CD4-positive, alpha-beta T cell treated with Interleukin-15 for 4 hours (primary cell): ENCODE measurements at places on chromosomes 5 and 9.

DNA sequence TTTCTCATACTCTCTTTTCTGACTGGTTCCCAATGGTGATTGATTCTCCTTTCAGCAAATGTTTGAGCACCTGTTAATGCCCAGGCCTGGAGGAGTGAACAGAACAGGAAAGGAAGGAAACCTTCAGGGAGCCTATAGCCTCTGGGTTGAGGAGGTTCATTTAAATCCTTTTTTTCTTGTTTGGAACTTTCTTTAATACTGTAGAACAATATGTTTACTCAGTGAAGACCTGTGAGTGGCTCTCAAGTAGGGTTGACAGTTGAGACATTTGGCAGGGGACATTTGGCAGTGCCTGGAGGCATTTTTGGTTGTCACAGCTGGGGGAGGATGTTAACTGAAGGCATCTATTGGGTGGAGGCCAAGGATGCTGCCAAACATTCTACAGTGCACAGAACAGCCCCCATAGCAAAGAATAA, 6.1 kb upstream of the FAM120AOS start:
- no peak for DNase-seq

DNA sequence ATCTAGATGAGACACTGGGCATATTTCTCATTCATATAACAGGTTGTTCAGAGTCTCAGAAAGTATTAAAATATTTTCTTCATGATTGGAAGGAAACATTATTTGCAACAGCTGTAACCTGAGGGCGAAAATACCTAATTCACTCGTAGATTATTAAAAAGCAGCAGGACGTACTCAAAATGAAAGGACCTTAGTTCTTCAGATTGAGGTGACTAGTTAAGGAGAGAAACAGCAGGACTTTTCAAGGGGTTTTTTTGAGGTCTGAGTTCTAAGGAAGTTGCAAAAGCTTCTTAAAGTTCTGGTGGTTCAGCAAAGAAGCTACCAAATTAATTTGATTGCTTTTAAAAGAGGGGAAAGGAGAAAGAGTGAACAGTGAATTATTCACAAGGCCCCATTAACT, 174.9 kb downstream of the TMEM161B start:
- DNase-seq, result no peak

DNA sequence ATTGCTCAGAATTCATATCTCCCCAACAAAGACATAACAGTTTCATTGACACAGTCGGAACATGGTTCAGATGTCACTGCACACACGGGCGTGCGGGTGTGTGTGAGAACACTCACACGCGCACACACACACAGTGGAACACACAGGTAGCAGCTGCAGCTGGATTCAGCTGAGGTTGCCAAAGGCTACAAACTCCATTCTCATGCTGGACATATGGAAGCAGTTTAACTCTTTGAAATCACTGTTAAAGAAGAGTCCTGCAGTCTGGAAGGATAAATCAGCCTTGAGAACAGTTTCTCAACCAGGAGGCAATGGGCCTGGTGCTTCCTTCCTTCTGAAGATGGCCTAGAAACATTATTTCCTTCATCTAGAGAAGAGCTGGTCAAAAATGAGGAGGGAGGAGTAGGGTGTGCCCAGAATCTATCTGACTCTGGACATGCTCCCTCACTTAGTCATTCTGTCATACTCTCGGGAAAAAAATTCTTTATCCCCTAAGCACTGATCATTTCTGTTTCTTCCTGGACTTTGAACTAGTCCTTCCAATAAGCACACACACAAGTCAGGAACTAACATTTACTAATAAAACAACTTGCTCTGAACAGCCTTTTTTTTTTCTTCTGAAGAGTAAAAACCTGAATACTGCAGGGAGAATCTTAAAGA, 160.6 kb downstream of the ZDHHC21 start:
- no peak for DNase-seq

GRCh38 chr9:1964093-1964492, 51.1 kb upstream of the SMARCA2 start:
- DNase-seq, result no peak

- no peak for DNase-seq
These were observed 73.7 kb upstream of the STK32A start for GRCh38 chr5:147160902-147161700.

DNA sequence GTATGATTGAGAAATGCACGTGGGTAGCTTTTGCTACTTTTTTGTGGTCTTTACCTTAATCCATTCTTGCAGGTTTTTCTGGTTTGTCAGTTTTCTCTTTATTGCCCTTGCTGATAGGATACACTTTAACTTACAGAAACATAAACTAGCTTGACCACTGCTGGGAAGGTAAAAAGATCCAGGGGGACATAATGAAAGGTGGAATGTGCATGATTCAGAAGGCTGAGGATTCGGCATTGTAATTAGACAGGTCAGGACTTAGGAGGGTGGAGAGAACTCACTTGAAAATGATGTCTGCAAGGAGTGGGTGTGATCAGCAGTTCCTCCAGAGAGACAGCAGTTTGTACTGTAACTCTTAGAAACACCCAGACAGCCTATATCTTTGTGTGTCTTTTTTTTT, 19.8 kb upstream of the TXNDC8 start:
- no peak for DNase-seq

DNA sequence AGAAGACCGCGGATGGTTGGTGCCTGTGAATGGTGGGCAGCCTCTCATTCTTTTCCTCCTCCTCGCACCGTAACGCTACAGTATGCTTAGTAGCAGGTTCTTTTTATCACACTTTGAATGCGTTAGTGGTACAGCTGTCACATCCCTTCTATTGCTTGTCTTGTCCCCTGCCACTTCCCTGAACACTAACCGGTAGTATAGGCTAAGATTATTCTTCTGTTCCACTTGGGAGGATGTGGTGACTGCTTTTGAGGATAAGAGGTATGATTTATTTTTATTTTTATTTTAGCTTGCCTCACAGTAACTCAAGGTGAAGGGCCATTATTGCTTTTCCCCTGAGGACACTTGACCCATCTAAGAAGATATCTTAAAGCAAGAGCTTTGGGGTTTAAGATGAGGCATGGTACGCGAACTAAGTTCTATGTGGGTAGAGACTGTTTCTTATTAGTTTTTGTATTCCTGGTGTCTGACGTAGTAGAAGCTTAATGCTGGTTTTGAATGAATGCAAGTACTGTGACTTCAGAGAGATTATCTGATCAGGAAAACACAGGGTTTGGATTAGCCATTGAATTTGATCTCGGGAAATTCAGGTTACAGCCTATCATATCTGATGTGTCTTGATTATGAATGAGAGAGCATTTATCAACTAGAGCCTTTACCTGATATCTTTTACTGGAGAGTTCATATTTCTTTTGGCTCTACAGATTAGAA, 951 bp downstream of the UNC13B start:
- DNase-seq, result no peak

GRCh38 chr5:61658592-61659008, 326.5 kb downstream of the ZSWIM6 start:
- peak; percentile 75 for DNase-seq

GRCh38 chr9:136626740-136627642, 35.7 kb upstream of the EGFL7 start:
- DNase-seq, result no peak

DNA sequence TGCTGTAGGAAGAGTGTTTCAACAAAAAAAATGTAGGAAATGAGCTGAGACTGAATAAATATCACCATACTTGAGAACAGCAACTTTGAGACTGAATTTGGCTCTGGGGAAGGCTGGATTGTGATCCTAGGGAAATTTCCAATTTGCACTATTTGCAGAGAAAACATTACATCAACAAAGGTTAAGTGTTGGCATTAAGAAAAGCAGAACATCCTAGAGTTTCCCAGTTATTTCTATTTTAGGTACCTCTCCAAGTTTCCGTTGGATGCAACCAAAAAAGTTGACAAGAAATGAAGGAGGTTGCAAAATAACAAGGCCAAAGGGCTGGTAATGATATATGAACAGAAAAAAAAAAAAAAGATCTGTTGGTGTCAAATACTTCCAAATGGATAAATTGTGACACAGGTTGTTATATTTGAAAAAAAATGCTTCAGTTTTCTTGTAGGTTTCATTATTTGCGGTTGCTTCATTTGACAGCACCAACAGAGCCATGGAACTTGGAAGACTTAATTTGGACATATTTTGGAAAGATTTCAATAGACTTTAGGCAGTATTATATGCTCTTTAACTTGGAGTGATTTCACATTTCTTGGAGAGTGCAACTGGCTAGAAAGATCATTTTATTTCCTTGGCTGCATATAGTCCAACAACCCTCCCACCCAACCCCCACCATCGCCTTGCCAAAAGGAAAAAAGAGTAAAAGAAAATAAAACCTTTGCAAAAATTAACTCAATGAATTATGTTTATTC, 230.8 kb downstream of the ZNF608 start:
- no peak for DNase-seq

DNA sequence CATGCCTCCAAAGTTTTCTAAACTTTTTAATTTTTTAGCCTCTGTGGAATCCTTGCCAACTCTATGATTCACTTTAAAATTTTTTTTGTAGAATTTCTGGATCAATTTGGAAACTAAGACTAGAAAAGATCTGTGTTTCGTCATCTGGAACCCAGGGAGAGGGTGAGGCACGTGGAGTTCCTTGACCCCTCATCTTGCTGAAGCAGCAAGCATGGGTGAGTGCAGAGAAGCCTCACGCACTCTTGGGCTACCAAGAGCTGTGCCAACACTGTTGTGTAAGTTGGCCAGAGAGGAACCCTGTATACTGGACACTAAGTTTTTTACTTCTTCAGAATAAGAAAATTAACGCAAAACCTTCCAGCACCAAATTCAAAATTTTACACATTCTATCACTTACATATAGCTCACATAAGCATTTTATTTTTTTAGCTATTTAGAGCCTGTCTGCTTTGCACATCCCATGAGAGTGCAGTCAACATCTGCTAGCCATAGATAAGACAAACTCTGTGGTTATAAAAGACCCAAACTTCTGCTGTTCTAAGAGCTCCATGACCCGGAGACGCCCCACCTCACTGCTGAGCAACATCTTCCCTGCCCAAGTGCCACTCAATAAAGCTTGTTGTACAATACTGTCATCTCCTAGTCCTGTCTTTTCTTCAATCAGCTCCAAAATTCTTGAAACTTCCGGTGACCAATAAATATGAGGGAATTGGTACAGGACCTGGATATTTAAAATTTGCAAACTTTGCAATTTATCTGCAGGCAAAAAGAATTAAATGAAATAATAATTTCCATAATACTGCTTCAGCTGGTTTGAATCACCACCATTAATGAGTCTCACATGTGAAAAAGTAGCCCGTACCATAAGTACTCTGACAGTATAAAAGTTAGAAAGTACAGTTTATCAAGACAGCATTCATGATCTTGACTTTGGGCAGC, 69.7 kb upstream of the ADCY2 start:
- no peak for DNase-seq

GRCh38 chr5:51336878-51337277, 46.4 kb upstream of the ISL1 start:
- DNase-seq, result no peak

DNA sequence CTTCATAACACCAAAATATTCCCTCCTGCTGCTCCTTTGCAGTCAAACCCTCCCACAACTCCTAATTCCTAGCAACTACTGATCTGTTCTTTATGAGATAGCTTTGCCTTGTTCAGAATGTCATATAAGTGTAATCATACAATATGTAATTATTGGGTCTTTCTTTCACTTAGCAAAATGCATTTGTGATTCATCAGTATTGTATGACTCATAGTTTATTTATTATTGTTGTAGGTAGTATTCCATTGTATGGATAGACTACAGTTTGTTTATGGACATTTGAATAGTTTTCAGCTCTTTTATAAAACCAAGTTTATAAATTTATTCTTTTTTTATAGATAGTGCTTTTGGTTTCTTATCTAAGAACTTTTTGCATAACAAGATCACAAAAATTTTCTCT, 468.2 kb upstream of the KIF2A start:
- DNase-seq, result no peak

DNA sequence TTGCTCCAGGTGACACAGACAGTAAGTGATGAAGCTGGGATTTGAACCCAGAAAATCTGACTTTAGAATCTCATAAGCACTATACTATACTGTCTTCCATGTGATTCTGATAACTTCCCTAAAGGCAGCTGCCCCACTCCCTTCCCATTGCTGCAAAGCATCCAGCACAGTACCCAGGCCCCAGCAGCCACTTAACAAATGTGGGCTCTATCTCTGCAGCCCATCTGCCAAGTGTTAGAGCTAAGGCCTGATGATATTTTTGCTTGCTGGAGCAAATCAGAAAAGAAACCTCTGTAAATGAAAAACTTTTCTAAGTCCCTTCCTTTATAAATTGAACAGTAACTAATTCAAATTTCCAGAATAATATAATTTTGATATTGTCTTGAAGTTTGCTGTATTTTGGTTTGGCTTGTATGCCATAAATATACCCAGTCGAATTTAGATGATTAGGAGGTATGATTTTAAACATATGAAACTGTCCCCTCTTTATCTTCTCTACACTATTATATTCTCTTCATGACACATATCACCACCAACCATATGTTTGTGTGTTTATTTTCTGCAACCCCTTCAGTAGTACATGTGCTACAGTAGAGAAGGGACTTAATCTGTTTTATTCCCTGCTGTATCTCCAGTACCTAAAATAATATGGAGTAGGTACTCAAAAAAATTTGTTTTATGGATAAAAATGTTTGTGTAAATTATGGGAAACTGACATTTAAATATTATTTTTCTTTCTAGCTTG, 63.8 kb downstream of the SMIM15 start:
- no peak for DNase-seq

- no peak for DNase-seq
These were observed 1031.2 kb downstream of the EFNA5 start for GRCh38 chr5:106639488-106639887.

DNA sequence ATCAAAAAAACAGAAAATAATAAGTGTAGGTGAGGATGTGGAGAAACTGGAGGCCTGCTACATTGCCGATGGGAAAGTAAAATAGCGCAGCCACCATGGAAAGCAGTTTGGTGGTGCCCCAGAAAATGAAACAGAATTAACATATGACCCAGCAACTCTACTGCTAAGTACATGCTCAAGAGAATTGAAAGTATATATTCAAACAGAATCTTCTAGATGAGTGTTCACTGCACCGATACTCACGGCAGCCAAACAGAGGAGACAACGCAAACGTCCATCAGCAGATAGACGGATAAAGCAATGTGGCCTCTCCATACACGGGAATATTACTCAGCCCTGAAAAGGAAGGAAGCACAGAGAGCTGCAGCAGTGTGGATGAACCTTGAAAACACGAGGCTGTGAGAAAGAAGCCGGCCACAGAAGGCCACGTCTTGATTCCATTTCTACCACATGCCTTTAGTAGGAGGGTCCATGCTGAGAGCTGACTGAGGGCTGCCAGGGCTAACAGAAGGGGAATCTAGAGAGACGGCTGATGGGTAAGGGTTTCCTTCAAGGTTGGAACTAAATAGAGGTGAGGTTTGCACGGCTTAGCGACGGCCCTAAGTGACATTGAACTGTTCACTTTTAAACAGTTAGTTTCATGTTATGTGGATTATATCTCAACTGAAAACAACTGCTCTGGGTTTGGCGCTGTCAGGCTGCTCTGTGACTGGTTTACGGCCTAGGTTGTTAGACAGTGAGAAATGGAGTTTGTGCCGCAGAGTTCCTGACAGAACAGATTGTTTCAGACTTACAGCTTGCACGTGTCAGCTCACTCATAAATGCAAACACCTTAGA, 29.8 kb downstream of the AHRR start:
- DNase-seq, result no peak

DNA sequence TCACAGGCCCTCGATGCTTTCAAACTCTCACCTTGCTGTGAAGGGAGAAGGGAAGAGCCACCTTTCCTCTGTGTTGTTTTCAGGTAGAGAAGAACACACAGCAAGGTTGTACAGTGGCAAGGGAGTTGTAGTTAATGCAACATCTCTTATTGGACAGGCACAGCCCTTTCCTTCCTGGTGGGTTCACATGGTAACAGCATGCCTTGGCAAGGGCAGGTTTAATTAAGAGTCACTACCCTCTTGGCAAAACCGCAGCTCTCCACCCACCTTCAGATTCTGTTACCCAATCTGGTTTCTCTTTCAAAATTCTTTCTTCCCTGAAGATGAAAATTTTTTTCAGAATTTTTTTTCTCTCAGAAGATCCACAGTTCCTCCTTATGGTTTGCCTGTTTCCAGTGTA, 253.1 kb downstream of the TLR4 start:
- no peak for DNase-seq
